HAP-1 (cell line): ENCODE measurements at places on chromosomes 6 and 20.

- DNase-seq: no peak
Measured at GRCh38 chr6:125013938-125014660, 51.9 kb downstream of the RNF217 start.

GRCh38 chr6:31423550-31423949, 20.2 kb downstream of the MICA start:
- DNase-seq: no peak

GRCh38 chr20:8812817-8813216, 256.1 kb upstream of the PLCB4 start:
- DNase-seq: no peak

- no peak for DNase-seq
Measured at GRCh38 chr6:20497216-20498040, 36.8 kb upstream of the CDKAL1 start.

DNA sequence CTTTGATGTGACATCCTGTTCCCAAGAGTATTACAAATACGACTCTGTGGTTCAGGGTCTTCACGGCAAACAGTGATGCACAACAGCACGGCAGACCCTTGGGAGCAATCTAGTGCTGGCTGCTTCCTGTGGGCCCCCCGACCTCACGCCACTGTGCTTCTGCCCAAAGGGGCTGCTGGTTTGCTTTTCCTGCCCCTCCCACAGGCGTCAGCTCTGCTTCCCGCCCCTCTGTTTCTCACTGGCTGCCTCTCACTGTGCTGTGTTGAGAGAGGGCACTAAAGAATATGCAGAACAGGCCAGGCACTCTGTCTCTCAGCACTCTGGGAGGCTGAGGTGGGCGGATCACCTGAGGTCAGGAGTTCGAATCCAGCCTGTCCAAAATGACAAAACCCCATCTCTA, 554.5 kb upstream of the AGPAT4 start:
- DNase-seq: no peak

DNA sequence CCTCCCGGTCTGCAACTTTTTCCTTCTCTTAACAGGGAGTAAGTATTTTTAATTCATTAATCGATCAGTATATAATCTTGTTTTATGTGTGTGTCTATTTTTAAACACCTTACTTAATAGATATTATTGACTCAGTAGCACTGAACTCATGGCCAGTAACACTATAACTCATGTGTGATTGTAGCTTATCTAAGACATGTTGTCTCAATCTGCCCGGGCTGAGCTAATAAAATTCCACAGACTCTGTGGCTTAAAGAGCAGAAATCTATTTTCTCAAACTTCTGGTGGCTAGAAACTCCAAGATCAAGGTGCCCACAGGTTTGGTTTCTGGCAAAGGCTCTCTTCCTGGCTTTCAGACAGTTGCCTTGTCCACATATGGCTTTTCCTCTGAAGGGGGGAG, 68.8 kb upstream of the TNFAIP3 start:
- DNase-seq: no peak

DNA sequence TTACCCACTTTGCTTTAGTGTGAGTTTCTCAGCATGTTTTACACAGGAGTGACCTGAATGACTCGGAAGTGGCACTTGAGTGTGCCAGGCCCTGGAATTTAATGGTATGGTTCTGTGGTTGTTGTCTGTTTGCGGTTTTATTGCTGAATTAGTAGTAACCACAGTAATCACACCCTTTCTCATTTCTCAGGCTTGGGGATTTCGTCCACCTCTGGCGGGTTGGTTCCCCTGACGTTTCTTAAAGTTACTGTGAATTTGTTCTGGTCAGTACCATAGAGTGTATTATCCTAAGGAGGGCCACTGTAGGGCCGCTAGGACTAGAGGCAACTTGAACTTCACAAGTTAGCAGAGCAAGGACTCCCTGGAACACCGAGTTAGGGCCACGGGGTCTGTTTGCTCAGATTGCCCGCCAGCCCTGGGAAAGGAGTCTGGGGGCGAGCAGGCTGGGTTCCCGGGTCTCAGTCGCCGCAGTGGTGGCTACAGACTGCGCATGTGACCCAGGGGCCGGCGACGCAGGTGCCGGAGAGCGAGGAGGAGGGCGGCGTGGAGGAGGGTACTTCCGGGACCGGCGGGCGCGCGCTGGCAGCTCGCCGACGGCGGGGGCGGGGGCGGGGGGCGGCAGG, 546 bp upstream of the KLHL32 start:
- DNase-seq: peak; percentile 77

- peak; percentile 83 for DNase-seq
Measured at GRCh38 chr6:133837801-133838349, 51.0 kb upstream of the TCF21 start.

- DNase-seq: no peak
Measured at GRCh38 chr20:35206802-35207201, 19.7 kb upstream of the MMP24 start.

DNA sequence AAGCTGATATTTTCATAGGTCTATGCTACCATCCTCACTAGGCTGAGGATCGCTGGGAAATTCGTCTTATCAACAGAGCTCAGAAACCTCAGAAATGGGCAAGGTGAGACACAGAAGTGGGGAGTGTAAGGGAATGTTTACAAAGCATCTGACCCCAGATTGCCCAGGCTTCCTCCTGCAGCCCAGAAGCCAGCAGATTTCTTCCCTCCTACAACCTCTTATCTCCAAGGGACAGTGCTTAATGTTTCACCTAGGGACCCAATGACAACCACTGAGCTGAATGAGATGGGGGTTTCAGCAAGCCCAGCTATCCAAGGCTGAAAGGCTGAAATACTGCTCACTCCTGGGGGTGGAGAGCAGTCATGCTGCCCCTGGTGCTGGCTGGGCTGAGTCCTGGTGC, 52.4 kb upstream of the TBC1D7 start:
- DNase-seq: no peak

GRCh38 chr6:165968408-165968807, 199.2 kb downstream of the TBXT start:
- DNase-seq: no peak

- no peak for DNase-seq
Measured at GRCh38 chr20:25525867-25526266, 59.5 kb downstream of the NINL start.

DNA sequence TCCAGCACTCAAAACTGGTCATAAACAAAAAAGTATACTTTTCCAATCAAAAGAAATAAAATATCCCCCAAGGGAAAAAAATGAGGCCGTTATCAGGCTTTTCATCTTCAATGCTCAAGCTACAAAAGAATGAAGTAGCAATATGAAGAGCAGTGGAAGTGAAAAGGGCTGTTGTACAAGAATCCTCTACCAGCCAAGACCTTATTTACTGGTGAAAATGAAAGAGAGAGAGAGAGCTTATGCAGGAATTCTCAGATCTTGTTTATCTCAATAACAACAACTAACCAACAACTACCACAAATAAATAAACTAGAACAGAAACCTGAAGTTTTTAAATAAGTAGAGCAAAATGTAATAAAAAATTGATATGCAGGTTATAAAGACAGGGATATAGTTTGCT, 400.6 kb downstream of the HDGFL1 start:
- no peak for DNase-seq

GRCh38 chr6:165308926-165309731, at the start of gene C6orf118:
Gene C6orf118 (minus strand): TSS chr6:165309605. CDS start chr6:165309586, 19 bp downstream.
- peak; percentile 86 for DNase-seq
